ENCODE measurements at places on chromosomes 4 and X.
A peak's percentile ranks its signal among the peaks of the same experiment; 100 is the strongest.

- no peak for DNase-seq
These were observed 106.5 kb downstream of the ATP11C start for GRCh38 chrX:139826065-139827044.

DNA sequence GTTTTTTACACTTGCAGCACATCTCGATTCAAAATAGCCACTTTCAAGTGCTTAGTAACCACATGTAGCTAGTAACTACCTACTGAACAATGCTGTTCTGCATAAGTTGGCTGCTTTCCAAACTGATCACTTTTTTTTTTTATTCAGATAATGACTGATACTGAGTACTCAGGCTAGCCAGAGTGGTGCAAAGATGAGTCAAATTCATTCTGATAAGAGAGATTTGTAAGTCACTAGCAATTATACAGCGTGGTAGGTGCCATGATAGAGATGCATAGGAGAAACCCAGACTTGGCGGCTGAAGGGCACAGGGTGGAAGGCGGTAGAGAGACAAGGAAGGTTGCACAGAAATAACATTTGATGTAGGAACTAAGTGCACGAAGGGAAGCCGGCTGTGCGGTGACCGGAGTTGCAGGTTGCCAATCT is 357 bp upstream of the IGBP1 start:
- no peak for DNase-seq

- no peak for DNase-seq
These were observed 33.0 kb upstream of the RAB9B start for GRCh38 chrX:103864886-103865534.

DNA sequence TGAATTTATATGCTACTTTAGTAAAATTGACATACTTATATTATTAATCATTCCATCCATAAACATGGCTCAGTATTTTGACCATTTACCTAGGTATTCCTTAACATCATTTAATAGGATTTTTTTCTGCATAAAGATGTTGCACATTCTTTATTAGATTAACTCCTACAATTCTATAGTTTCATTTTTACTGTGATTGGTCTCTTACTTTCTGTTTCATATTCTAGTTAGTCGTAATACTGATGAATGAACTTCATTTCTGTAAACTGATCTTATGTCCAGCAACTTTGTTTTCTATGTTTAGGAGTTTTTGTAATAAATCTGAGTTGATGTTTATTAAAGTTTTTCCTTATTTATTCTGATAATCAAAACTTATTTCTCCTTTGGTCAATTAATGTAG is 278.2 kb upstream of the CXXC4 start:
- no peak for DNase-seq

DNA sequence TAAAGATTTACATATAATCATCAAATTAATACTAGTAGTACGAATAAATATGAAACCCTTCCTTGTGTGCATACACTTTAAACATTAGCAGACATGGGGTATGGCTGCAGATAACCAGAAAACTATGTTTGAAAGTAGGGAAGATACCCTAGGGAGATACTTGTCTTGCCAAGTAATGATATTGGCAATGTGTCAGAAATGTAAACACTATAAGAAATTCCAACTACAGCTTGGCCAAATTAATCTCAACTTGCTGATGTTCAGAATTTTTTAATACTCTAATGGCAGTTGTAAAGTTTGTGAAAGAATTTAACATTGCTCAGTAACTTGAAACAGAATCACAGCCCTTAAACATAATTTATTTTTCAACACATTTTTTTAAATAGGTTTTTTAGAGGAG is 27.4 kb upstream of the HPGD start:
- no peak for DNase-seq

GRCh38 chrX:3771766-3772165 is 58.3 kb upstream of the PRKX start:
- no peak for DNase-seq

DNA sequence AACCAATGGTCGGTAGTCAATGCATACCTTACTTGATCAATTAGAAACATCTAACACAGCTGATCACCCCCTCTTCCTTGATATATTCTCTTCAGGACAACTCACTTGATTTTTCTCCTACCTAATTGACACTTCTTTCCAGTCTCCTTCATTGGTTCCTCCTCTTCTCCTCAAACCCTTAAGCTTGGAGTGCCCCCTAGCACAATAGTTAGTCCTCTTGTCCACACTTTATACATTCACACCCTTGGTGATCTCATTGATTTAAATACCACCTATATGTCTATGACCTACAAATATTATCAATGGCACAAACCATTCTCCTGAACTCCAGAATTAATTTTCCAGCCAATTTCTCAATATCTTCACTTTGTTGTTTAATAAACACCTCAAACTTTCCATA is 724.0 kb downstream of the ADGRL3 start:
- DNase-seq = no peak

DNA sequence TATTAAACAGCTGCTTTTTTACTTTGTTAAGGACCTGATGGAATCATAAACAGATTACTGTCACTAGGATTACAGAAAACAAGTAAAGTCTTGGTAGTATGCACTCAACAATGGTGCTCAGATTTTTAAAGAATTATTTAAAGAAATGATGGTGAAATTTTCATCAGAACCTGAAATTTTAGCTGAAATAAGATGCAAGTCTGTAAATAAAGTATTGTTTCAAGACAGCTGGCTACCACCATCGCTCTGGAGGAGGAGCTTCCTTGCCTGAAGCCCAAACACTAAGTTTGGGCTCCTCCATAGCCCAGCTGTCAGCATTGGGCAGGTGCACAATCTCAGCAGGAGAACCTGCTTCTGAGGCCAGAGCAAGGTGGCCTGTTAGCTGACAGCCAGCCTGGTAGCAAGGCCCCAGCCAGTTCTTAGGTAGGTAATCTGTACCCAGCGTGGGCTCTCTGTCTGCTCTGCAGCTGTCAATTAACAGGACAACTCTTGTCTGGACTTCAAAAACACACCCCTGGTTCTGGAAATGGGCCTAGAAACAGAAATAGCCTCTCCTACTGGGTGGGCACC is 4.6 kb downstream of the GAB1 start:
- no peak for DNase-seq

DNA sequence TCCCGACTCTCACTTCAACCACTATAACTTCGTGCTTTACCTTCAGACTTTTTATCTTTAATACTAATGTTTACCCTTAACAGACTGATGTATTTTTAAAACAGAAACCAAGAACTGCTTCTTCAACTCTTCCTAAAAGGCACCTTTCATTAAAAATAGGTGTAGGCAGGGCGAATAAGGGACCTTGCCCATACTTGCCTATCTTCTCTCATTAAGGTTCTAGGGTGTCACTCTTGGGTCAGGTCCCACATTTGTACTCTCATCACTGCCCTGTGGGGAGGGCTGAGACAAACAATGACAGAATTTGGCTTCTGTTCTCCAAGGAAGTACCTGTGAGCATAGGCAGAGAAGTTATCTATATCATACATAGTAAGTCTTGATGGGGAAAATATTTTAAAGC is 69.7 kb downstream of the ANKRD50 start:
- DNase-seq = no peak

DNA sequence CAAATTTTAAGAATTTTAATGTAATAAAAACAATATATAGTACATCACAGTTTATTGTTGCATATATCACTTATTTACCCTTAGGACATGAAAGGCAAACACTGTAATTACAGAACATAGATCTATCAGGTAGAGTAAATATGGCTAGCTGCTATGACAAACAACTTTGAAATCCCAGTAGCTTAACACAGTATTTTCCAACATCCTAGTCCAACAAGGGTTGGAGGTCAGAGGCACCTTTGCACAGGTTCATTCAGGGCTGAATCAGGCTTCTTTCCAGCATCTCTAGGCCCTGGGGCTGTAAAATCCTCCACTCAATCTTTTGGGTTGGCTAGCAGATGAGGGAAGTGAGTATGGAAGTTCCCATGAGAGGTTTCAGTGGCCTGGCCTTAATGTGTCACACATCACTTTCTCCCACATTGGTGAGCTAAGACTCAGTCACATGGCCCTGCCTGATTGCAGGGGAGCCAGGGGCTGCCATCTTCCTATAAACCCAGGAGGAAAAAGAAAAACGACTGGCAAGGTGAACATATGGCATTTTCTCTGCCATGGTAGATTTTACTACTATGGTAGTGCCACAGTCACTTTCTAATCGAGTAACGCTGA is 32.9 kb downstream of the HERC6 start:
- DNase-seq = no peak

GRCh38 chrX:96685210-96686099 is 813 bp downstream of the DIAPH2 start:
- peak; percentile 8 for DNase-seq

All from stimulated activated CD8-positive, alpha-beta memory T cell treated with anti-CD3 and anti-CD28 coated beads, Interleukin-12 subunit alpha, Interleukin-12 subunit beta, amount 100 ng/mL, for 4 hours (primary cell).